Fibroblast of skin of left biceps (primary cell): ENCODE measurements at places on chromosomes 6 and 20.

DNA sequence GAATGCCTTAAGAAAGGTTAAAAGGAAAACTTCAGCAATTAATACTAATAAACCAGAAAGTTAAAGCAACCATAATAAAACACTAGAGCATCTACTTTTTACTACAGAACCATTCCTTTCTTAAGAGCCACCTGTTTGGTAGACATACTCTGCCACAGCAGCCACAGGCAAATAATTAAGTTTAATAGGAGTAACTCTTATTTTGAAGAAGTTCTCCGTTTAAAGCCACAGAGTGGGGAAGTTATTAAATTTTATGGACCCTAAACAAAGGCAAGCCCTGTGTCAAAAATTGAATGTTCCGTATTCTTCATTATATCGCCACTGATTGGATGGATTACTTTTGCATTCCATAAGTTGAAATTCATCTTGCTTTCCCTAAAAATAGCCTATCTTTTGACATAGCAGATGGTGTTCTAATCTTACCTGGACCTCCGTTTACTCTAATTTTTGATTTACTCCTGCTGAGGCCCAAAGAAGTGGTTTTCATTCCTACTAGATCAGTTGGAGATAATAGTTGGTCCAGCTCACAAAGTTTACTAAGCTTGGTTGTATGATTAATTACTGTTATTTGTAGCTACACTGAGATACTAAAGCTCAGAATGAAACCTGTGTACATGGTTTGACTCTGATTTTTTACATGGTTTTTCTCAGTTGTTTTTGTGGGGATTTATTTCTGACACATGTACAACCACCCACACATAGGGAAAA is 140.4 kb upstream of the SUPT3H start:
- DNase-seq, result no peak

DNA sequence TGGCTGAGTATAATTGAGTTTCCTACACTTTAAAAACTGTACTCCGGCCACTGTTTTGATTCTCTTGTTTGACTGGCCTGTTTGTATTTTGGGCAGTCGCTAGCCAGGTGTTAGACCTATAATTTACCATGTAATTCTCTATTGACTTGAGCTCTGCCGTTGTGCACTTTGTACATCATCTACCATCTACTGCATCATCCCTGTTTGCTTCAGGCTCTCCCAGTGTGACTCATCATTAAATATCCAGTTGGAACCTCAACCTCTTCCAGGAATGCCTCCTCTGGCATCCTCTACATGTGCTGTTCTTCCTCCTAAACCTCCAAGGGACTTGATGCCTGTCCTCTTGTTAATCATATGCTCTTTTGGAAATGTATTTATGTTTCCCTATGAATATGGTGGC is 72.3 kb downstream of the FARS2 start:
- peak; percentile 38 for DNase-seq

GRCh38 chr6:125950293-125950692 is 6.3 kb upstream of the HINT3 start:
- DNase-seq, result no peak

- no peak for DNase-seq
These were observed 70.1 kb downstream of the SLC16A10 start for GRCh38 chr6:111157412-111157811.

GRCh38 chr6:65071480-65071879 is 635.5 kb downstream of the EYS start:
- DNase-seq, result no peak

GRCh38 chr6:151008425-151008824 is 142.9 kb downstream of the MTHFD1L start:
- no peak for DNase-seq

DNA sequence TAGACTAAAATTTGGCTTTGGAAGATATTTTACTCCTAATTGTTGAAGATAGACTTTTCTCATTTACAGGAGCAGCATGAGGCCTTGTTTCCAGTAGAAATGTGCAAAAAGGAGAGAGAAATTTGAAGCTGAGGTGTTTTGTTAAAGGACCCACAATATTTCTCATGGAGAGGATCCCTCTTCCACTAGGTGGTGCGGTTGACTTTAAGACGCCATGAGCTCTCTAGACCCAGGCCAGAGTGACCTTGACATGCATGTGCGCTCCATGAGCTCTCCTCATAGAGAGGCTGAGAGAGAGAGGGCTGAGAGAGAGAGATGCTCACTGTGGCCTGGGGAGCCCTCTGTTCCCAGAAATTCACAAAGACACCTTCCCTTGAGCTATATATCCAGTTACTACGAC is 861.2 kb upstream of the EYS start:
- no peak for DNase-seq

GRCh38 chr6:36340618-36341454 is 4.1 kb upstream of the BNIP5 start:
- DNase-seq, result no peak

GRCh38 chr20:58880994-58881752 is 28.7 kb downstream of the GNAS start:
- DNase-seq, result no peak

DNA sequence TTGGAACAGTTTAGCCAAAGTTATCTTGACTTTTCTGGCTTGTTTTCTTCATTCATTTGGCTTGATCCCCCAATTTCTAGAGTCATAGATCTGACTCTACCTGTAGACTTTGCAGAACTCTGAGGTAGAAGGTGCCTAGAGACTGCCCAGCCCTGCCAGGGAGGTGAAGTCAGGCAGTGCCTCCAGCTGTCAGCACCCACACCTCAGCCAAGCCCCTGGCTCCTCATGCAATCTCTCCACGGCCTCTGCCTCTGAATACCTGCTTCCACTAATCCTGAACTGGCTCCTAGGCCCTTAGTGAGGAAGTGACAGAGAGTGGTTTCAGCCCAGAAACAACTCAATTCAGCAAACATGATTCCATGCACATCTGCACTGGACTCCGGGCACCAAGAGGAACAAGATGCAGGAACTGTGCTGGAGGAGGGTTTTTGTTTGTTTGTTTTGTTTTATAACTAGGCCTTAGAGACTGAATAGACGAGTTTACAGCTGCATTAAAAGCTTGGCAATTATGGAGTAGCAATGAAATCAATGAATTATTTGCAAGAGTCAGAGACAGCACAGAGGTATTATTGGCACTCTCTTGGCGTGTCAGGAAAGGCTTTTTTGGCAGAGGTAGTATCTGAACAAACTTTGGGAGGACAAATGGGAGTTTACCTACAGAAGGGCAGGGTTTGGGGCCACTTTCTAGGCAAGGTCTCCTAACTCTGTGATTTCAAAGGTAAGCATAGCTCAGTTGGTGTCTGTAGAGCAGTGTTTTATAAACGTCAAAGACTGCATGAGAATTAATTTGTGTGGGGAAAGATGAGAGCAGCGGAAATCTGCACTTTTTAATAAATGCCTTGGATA is 25.2 kb downstream of the TGM3 start:
- DNase-seq, result no peak

DNA sequence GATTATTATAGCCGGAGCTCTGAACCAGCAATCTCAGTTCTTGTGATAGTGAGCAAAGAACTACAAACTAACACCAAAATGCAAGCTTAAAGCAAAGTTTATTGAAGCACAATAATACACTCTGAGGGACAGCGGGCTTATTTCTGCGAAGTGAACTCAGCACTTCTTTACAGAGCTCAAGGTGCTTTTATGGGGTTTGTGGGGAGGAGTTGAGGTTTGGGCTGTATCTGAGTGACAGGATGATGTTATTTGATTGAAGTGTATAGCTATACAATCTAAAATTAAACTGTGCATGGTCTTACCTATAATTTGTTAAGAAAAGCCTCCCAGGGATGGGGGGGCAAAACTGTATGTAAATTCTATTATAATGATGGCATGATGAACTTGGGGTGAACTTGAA is 1.0 kb upstream of the HFE start:
- no peak for DNase-seq

DNA sequence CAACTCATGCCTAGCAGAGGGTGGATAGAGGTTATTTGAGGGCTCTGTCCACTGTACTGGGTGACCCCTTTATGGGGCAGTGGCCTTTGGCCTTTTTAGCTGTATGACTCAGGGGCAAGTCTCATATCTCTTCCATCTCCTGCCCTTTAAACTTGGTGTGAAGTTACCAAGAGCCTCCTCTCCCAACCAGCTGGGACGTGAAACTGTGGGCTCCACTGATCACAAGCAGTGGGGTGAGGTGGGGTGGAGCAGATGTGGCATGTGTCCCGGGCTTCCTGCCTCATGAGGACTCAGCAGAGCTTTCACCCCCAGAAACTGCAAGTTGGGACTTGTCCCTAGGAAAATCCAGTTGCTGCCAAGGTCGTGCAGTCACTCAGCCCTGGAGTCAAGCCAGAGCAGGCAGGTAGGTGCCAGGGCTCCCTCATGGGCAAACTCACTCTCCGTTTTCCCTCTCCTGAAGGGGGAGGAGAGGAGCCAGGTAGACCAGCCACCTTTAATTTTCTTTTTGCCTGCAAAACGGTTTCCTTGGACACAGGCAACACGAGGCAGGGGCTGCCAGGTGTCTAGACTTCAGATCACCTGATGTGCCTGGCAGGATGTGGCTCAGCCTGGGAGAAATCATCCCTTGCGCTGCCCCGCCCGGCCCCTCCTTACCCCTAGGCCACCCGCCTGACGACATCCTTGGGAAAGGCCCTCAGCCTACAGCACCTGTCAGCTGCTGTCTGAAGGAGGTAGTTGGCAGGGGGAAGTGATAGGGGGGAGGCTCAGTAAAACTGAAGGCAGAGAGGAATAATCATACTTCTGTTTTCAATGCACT is 4.0 kb downstream of the CDKN1A start:
- no peak for DNase-seq

DNA sequence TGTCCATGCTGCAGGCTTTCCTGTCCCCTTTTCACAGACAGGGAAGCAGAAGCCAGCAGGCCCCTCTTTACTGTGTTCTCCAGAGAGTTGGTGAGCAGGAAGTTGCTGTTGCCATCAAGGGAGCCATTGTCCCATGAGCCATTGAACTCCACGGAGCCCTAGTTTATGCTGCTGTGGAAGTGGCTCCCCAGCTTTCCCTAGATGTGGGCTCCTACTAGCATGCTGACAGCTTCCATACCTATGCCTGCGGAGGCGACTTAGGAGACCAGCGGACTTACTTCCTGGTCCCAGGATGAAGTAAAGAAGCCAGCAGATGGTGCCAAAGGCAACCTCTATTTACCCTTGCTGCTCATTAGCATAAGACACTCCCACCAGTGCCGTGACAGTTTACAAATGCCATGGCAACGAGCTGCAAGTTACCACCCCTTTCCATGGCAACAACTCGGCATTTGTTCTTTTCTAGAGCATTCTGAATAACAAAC is 30.8 kb upstream of the FKBP1A start:
- no peak for DNase-seq

DNA sequence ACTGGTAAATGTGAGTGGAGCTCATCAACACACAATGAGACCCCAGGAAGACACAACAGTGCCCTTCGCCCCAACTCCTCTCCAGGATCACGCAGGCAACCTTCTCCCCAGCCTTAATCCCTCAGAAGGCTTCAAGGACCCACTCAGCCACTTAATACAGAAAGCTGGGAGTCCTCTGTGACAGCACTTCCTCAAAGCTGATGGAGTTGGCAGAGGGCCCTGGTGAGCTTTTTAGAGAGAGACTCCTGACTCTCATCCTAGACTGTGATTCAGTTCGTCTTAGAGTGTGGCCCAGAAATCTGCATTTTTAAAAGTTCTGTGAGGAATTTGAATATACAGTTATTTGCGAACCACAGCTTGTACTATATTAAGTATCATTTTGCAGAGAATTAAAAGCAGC is 187.7 kb downstream of the UST start:
- no peak for DNase-seq

DNA sequence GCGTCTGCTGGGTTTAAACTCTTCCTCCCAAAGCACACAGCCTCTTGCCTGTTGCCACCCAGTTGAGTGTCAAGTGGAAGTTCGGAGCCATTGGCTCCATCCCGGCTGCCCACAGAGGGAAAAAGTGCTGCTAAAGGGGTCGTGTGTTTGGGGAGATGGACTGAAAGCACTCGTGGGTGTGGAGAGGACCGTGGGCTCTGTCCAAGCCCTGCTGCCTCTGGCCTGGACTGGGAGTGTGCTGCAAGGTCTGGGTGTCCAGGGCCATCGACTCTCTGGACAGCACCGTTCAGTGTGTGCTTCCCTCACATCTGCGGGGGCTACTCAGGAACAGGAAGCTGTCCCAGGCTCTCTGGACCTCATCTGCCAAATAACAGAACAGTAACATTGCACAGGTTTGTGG is 269.3 kb downstream of the DLL1 start:
- no peak for DNase-seq

DNA sequence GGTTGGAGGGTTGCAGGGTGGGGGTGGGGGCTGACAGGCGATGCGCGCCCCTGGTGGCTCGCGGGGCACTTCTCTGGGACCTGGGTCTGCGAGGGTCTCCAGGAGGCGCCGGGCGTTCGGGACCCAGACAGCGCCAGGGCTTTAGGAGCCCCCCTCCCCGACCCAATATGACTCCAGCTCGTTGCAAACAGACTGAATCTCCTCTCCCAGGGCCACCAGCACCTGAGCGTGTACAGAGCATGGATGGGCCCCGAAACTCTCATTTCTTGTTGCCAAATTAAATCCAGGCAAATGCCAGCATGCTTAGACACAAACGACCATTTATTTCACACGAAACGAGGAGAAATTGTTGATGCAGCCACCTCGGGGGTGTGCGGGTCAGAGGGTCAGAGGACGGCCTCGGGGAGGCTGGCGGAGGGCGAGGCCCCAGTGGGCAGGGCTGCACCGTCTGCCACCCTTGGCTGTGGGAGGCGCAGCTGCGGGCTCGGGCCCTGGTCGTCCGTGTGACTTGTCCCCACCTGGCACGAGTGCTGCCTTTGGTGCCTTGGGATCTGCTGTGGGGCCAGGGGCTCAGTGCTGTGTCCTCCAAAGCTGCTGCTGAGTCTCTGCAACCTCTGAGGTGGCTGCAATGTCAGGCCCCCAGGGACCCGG is 20.9 kb upstream of the GATA5 start:
- DNase-seq, result no peak

- no peak for DNase-seq
These were observed 24.3 kb downstream of the HTR1E start for GRCh38 chr6:86961455-86962200.

GRCh38 chr6:166305562-166306117 is 2.6 kb downstream of the PRR18 start:
- no peak for DNase-seq

DNA sequence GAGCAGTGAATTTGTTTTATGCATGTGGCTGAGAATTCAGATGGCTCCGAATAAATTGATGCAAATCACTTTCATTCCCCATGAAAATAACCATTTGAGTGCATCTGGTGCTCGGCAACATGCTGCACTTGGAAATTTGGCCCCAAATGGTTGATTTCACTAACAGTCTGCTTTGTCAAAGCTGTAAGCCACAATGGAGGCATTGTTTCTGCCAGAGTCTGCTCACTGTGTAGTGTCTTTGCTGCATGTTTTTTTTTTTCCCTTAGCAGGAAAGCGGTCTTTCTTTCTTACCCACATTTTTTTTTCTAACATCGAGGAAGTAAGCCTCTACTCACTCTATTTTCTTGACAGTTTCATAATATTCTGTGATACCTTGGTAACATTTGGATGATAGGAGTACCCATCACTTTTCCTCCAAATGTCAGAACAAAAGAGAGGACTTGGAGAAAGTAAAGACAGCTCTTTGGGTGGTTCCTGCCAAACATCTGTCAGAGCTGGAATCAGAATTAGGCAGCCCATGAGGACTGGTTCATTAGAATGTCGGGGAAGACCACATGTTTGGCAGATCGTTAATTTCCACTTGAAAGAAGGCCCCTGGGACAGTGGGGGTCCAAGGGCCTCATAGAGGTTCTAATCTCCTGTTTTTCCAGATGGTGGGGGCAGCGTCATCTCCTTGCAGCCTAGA is 149.5 kb downstream of the DOK5 start:
- DNase-seq, result peak; percentile 54

GRCh38 chr6:157272866-157273755 is 50.2 kb downstream of the TMEM242 start:
- no peak for DNase-seq
